ENCODE measurements at places on chromosomes 5 and 9. TPM values are rescaled to one million over a fixed set of nuclear protein-coding genes. Genes with fewer than 3 reads are reported as not detected.

DNA sequence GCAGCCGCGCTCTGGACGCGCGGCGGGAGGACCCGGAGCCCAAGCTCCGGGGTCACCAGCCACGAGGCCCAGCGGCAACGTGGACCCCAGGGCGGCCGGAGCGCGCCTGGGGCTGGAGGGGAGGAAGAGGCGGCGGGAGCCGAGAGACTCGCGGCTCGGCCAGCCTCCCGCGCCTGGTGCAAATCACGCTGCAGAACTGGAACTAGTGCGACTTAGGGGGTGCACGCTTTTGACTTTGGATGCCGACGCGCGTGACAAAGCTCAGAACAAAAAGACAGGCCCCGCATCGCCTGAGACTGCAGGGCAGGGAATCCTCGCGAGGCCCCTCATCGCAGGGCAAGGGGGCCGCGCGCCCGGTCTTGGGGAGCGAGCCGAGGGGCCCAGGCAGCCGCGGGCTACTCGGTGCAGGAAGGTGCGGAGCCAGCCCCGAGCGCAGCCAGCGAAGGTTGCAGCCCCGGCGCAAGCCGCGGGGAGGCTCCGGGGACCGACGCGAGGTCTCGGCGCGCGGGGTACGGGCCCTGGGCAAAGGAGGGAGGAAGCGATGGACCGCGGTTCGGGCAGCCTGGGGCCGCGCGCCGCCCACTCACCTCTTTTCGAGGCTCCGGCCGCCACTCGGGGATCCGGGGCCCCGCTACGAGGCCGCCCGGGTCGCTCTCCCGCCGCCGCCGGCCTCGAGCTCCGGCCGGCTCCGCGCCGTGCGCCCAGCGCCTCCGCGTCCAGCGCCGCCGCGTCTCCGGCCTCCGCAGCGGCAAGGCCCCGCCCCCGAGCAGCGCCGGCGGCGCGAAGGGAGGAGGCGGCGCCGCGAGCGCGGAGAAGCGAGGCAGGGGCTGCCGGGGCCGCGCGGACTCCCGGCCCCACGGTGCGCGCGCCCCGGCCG, at the start of gene GOLM1:
TSS of gene GOLM1 (minus strand) at position 735 of the 877 bp plus-strand sequence. CDS start 20,238 bp downstream, outside the sequence.
- DNase-seq = peak; percentile 66

- no peak for DNase-seq
Observed at GRCh38 chr9:91085517-91086291, 276.0 kb downstream of the AUH start.

- DNase-seq = peak; percentile 85
Observed at GRCh38 chr9:136326061-136326760, 1.1 kb upstream of the GPSM1 start.

DNA sequence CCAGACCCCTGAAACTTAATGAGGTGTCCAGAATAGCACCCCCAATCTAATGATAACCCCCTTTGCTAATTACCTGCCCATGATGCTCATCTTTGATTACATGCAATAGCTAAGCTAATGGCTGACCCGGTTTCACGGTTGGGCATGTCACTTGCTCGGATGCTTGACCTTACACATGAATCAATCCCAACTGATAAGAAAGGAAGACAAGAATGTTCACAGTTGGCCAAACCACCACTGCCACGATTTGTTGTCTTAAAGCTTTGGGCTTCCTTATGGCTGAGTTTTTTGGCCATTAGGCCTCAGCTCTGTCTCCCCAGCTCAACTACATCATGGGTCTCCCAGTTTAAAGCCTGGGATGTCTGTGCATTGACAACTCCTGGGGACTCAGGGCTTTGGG, 53.1 kb upstream of the TGFBR1 start:
- no peak for DNase-seq

DNA sequence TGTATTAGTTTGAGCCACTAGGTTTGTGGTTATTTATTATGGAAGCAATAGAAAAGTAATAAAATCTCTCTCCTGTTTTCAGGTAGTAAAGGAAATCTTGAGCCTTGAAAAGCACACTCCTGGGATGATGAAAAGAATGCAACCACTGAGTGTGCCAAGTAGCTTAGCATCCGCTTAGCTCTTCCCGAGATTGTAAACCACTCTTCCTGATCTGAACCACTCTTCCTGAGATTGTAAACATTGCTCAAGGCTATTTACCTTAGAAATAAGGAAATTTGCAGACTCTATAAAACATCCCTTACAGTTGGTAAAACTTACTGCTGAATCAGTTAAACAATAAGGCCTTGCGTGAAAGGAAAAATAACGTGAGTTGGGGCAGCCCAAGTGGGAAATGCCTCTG, 17.4 kb upstream of the IL33 start:
- no peak for DNase-seq

DNA sequence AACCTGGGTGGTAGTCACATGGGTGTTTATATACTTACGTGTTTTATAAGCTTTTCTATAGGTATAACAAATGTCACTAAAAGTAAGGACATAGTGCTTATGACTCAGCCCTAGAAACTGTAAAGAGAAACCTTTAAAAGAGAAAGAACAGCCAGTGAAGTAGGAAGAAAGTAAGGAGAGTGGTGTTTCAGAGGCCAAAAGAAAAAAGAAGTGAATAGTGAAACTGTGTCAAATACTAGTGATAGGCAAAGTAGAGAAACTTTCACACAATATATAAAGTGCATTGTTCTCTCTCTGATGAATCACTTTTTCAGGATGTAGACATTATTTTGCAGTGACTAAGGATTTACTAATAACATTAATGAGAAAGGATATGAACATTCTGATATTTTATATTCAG, 74.2 kb upstream of the SUSD1 start:
- DNase-seq = no peak

GRCh38 chr9:92501671-92502393, 19.5 kb upstream of the ASPN start:
- DNase-seq = peak; percentile 32

- DNase-seq = no peak
Observed at GRCh38 chr9:88280816-88281382, 107.3 kb upstream of the SPIN1 start.

DNA sequence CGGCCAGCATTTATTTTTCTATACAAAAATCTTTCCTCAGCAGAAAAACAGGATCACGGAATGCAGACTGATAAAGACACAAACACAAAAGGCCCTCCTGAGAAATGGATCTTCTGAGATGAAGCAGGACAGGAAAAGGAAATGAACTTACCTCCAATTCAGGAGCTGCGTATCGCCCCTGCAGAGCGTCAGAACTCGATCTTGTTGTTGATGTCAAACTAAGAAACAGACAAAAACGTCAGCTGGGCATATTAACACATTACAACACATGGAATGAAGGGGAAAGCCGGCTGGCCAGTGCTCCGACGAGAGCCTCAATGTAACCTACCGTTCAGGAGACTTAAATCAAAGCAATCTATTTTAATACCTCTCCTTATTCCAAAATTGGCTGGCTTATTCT, 105.1 kb downstream of the SERINC5 start:
- no peak for DNase-seq

DNA sequence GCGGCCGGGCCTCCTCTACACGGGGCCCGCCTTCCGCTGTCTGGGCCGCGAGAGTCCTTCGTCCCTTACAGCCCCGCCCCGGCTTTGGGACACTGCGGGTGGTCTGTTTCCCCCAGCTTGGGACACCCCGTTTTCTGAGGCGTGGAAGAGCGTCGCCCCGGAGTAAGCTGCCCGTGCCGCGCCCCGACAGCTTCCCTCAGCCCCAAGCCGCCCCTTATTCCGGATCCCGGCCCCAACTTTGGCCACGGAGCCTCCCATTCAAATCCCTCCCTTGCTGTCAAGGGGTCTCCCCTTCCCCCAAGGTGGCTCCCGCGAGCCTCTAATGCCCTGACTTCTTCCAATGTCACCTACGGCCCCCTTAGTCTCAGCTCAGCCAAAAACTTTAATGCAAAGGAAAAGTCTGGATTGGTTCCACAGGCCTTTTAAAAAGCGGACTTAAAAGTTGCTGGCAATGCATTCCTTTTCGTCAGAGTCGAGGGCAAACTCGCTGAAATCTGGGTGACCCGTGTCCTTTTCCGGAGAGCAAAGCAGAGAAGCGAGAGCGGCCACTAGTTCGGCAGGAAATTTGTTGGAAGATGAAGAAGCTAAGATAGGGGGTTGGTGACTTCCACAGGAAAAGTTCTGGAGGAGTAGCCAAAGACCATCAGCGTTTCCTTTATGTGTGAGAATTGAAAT, 19.8 kb downstream of the EXOSC2 start:
- DNase-seq = peak; percentile 24

- DNase-seq = no peak
Observed at GRCh38 chr5:119250946-119251901, 104.6 kb upstream of the TNFAIP8 start.

DNA sequence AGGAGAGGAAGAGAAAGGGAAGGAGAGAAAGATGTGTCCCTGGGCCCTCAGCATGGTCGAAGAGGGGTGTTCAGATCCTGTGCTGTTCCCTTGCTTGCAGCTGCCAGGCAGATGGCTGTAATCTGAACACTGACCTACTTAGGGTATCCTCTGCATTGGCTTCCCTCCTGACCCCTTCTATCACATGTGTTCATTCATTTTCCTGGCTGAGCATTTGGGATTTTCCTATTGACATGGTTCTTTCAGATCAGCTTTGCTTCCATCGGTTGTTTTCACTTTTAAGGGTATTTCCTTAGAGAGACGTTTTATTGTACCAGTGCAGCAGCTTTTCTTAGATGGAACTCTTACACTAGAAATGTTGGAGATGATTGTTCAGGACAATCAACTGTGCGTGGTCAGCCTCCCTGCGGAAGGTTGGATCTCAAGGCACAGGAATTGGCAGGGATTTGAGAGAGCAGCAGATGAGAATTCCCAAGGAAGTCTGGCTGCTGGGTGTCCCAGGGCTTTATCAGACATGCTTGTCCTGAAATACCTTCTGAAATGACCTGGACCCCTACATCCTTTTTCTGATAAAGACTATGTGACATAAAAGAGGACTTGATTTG, 26.0 kb downstream of the ACTBL2 start:
- no peak for DNase-seq

GRCh38 chr5:92518318-92518904, 1062.6 kb downstream of the NR2F1-AS1 start:
- DNase-seq = peak; percentile 2

Gene GLRA1
- total RNA-seq = not detected

Measured in MG63 (cell line).